ENCODE measurements at places on chromosomes 1 and 21.

DNA sequence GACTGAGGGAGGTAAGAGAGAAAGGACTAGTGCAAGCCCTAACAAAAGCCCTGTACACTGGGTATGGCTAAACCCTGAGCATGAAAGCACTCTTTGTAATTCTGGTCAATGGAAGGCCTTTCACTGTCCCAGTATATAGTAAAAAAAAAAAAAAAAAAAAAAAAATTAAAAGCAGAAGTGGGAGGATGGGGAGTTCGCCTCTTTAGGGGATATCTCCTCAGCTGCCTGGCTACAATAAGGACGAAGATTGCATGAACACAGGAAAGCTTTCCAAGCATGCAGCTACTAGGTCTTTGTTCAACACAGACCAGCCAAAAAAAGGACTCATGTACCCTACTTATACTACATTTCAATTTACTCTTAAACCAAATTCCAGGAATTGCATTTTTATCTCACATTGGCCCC, 59.1 kb downstream of the EIF4G3 start:
- no peak for DNase-seq

- no peak for DNase-seq
These were observed 64.9 kb downstream of the TNR start for GRCh38 chr1:175678471-175678870.

- DNase-seq = no peak
These were observed 6.7 kb upstream of the METTL25B start for GRCh38 chr1:156721535-156721934.

DNA sequence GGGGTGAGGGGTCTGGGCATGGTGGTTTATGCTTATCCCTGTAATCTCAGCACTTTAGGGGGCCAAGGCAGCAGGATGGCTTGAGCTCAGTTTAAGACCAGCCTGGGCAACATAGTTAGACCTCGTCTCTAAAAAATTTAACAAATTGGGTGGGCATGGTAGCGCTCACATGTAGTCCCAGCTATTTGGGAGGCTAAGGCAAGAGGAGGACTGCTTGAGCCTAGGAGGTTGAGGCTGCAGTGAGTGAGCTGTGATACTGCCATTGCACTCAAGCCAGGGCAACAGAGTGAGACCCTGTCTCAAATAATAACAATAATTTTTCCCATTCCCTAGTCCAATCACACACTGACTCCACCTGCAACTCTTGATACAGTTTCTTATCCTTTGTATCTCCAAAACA, 6.3 kb downstream of the WASF2 start:
- DNase-seq = no peak

DNA sequence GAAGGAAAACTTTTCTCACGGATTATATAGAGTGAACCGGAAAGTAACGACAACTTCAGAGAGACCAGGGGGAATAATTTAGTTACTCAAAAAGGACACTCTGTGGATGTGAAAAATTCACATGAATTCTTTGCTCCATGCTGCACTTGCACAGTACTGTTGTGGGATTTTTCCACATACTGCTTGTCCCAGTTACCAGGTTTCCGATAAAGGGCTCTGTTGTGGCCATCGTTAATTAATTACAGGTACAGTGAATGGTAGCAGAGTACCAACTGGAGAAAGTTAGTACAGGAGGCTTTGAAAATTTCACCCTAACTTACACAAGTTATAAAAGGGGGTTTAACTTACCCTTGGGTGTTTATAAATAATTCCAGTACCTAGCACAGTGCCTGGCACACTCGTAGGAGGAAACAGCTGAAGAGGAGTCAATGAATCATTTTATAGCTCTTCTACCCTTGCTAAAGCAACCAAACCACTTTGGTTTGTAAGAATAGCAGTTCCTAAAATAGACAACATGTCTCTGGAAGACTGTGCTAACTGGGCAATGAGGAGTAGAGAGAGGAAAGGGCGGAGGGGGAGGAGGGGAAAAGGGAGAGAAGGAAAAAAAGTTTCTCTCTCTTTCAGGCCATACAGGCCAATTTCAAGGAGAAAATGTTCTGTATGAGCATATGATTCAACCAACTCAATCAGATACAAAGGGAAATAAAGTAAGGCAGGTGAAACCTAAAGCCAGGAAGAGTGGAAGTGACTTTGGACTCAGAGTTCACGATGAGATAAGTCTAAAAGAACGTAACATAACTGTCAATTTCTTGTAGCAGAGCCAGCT, 98.3 kb upstream of the MAGI3 start:
- no peak for DNase-seq

DNA sequence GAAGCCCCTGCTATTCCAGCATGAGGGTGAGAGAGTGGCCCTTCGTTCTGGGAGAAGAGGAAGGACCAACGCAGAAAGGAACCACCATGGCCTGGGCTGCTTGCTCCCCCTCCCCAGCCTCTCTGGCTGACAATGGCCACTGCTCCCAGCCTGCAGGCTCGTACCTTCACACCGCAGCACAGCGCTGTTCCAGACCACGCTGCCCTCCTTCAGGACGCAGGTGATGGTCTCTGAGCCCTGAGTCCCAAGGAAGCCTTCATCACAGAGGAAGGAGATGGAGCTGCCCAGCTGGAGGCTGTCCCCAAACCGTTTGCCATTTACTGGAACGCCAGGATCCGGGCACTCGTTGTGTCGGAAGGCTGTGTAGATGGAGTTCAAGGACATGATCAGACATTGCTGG, 124.9 kb upstream of the HMGB4 start:
- DNase-seq = no peak

GRCh38 chr1:10626791-10627410, 152.2 kb downstream of the PEX14 start:
- DNase-seq = no peak

- DNase-seq = no peak
These were observed 31.3 kb downstream of the SLC1A7 start for GRCh38 chr1:53111073-53111556.

DNA sequence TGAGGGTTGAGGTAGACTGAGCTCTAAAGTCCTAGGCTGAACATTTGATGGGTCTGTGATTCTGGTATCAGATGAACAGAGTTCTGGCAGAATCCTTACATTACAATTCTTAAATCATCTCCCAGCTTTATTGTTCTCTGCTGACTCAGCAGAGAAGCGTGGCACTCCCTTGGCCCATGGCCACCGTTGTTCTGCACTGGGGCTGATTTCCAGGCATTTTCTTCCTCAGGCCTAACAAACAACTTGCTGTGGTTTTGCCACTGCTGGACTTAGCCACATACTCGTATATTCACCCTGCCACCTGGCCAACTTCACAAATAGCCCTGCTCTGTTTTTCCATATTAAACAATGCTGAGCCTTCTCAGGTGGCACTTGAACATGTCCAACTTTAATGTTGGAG, 223.2 kb downstream of the TNR start:
- DNase-seq = no peak

GRCh38 chr21:37565530-37566223, 199.1 kb downstream of the DYRK1A start:
- no peak for DNase-seq

GRCh38 chr1:155983191-155984024, 5.1 kb upstream of the ARHGEF2 start:
- DNase-seq = no peak
